ENCODE measurements at places on chromosomes 4 and X.

- no peak for DNase-seq
Measured at GRCh38 chrX:102708900-102709299, 3.3 kb upstream of the GPRASP2 start.

GRCh38 chr4:142815834-142816233, 30.3 kb downstream of the INPP4B start:
- no peak for DNase-seq

- no peak for DNase-seq
Measured at GRCh38 chr4:94357624-94358023, 15.0 kb upstream of the HPGDS start.

GRCh38 chr4:183988874-183989273, 83.8 kb downstream of the STOX2 start:
- DNase-seq = no peak

- no peak for DNase-seq
Measured at GRCh38 chrX:45379236-45379635, 178.6 kb upstream of the DIPK2B start.

DNA sequence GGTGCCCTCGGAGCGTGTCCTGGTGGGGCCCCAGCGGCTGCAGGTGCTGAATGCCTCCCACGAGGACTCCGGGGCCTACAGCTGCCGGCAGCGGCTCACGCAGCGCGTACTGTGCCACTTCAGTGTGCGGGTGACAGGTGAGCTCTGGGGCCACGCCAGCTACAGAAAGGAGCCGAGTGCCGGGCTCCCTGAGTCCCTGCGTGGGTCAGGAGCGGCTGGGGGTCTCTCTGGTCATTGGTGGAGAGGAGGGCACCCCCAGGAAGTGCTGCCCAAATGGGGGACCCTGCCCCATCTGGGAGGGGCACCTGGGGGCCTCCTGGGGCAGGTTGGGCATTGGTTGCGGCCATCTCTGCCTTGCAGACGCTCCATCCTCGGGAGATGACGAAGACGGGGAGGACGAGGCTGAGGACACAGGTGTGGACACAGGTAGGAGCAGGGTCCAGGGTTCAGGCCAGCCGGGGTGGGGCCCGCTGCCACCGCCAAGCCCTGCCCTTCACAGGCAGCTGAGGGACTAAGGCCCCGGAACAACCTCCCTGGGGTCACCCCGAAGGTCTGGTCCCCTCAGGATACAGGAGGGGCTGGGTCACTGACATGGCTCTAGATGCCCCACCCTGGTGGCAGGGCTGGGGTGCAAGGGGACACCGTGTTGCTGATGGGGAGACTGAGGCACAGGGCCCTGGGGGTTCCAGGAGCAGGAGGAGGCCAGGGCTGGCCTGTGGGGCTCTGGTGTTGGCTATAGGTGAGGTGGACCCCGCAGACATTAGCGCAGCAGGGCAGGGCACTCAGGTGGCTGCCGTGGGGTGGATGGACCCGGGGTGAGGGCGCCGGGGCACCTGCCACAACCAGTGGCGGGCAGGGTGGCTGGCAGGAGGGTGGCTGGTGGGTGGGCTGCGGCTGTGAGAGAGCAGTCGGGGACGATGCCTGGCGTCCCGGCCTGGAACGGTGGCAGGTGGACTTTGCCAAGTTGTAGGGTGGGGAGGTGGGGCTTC, 6.6 kb downstream of the FGFR3 start:
- no peak for DNase-seq

- no peak for DNase-seq
Measured at GRCh38 chr4:1104647-1105046, 8.7 kb downstream of the RNF212 start.

GRCh38 chr4:133320576-133321170, 171.6 kb downstream of the PCDH10 start:
- DNase-seq = peak; percentile 9

DNA sequence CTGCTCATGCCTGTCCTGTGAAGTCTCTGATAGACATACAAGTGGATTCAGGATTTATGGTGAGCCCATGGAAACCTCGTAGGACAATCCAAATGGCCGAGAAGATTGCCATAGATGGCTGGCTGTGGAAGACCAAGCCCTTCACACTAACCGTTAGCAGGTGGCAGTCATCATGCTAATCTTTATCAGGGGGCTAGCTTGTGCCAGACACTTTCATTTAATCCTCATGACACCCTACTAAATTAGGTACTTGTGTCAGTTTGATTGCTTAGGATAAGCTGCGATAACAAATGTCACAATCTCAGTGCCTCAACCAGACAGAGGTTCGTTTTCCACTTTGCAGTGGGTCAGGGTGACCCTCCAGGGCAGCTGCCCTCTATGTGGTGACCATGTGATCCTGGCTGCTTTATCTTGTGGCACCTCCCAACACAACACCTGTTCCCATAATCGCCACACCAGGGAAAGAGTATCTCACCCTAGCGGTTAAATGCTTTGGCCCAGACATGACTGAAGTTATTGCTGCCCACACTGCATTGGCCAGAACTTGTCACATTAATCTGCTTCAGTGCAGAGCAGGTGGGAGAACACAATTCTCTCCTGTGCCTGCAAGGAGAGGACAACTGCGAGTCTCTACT, 60.8 kb downstream of the REPS2 start:
- no peak for DNase-seq

DNA sequence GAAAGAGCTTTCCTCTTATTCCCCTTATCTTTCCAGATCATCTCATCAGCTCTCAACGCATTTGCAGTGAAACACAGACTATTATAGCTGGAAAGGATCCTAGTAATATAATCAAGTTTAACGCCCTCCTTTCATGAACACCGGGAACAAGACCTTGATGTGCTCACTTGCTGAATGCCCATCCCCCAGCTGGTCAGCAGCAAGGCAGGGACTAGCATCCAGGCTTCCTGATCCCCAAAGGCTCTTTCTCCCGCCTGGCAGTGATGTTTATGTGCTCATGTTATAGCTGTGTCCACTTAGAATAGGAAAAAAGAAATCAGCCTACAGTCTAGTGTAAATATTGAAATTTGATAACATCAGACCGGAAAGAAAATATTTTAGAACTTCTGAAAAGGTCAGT, 24.6 kb downstream of the GPC4 start:
- DNase-seq = no peak

- no peak for DNase-seq
Measured at GRCh38 chr4:142282870-142283431, 563.1 kb downstream of the INPP4B start.

- DNase-seq = peak; percentile 9
Measured at GRCh38 chr4:83010522-83011318, at the start of gene LIN54. TSS of gene LIN54 (minus strand) at chr4:83010823. CDS start at chr4:82984844, 25,979 bp downstream.

GRCh38 chr4:42018451-42018850, 28.1 kb downstream of the SLC30A9 start:
- no peak for DNase-seq

DNA sequence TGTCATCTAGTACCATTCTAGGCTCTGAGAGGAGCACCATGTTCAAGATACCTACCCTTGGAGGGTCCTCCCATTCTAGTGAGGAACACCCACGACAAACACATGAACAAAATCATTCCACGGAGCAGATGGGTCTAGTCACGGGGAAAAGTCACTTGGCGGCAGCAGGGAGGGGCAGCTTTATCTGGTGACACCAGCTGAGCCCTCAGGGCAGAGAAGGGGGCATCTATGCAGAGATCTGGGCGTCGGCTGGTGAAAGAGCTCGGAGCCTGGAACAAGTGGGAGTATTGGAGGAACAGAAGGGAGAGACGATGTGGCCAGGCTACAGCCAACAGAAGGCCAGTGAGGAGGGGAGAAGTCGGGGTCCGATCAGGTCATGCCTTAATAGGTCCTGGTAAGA, 11.9 kb upstream of the PDHA1 start:
- DNase-seq = no peak

DNA sequence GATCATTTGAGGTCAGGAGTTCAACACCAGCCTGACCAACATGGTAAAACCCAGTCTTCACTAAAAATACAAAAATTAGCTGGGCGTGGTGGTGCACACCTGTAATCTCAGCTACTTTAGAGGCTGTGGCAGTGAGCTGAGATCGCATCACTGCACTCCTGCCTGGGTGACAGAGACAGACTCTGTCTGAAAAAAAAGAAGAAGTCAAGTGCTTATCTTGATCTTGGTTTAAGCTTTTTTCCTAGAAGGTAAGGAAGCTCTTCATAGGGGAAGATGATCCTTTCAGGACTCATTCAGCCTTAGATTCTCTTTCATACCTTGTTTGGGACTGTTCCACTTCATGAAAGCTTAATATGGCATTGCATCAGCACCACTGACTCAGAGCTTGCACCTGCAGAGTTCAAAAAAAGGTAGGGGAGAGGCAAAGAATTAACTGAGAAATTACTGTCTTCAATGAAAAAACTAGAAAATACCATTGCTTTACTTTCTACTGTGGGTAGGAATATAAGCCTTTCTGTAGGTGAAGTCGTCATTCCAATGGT, 70.8 kb upstream of the EPGN start:
- DNase-seq = no peak

GRCh38 chr4:16897991-16898827, at the start of gene LDB2:
TSS of gene LDB2 (minus strand) at chr4:16898645.
- DNase-seq = no peak

DNA sequence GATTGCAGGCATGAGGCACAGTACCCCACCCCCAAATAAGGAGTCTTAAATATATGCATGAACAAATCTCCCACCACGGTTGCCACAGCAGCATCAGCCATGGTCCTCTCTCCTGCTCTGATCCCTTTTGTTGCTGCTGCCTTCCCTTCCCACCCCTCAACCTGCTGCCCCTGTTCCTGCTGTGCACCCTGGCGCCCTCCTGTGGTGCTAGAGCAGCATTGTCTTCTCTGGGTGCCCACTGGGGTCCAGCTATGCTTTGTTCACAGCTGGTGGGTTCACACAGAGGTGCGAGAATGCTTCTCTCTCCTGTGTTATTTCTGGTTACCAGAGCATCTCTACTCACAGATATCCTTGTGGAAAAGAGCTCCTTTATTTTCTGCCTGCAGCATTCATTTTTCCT, 116.2 kb downstream of the GATB start:
- no peak for DNase-seq

GRCh38 chr4:107255596-107255995, 219.5 kb upstream of the DKK2 start:
- no peak for DNase-seq

DNA sequence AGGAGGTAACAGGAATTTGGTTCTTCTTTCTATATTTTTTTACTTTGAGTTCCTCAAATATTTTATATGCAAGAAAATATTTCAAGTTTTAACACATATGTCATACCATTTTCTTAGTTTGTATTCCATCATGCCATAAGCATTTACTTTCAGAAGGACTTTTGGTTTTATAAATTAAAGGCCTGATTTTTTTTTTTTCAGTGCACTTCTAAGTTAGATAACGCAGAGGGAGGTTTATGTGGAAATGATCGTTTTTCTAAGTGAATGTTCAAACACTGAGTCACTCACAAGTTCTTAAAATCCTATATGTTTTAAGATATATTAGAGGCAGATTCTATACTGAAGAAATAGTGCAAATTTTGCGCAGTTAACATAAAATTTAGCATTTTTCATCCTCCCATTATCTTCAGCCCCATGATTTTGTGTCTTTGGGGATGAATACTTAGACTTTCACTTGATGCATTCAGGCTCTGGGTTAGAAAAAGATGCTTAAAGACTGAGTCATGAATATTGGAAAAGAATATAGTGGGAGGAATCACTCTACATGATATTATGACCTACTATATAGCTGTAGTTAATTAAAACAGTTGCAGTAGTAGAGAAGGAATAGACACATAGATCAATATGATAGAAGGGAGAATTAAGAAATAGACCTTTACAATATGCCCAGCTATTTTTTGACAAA, 54.9 kb downstream of the COL4A5 start:
- DNase-seq = no peak

GRCh38 chrX:133413218-133413925, 1.9 kb downstream of the GPC4 start:
- no peak for DNase-seq

GRCh38 chr4:8312976-8313375, 43.4 kb downstream of the HTRA3 start:
- no peak for DNase-seq

DNA sequence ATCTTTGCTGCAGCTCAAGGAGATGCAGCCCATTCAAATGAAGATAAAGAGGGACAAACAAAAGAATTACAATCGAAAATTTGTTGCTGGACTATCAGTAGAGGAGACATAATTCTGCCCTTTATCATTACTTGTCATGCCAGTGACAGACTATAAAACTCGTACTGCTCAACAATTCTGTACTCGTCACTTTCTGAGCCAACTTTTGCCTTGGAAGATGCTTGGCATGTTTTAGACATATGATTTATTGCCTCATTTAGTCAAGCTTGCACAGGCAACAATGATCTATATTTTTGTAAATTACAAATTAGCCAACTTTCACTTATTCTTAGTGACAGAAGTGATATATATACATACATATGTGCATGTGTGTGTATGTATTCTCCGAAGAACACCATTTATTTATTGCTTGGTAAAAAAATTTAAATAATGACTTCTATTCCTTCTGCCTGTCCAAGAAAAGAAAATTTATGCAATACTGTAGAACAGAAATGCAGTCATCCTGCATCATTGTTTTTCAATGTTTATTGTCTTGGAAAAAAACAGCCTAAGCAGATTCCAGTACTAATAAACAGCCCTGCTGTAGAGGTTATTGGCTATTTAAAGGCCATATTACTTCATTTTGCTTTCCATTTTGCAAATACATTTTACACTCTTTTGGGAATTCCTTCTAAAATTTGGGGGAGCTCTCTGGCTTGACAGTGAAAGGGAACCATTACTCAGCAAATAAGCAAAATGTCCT, 374.9 kb upstream of the GALNT7 start:
- DNase-seq = no peak

- DNase-seq = no peak
Measured at GRCh38 chr4:168633064-168633463, 136.2 kb downstream of the PALLD start.

GRCh38 chr4:25320773-25321172, 8.2 kb downstream of the ZCCHC4 start:
- no peak for DNase-seq

- DNase-seq = no peak
Measured at GRCh38 chrX:78513971-78514738, 145.0 kb downstream of the RTL3 start.

DNA sequence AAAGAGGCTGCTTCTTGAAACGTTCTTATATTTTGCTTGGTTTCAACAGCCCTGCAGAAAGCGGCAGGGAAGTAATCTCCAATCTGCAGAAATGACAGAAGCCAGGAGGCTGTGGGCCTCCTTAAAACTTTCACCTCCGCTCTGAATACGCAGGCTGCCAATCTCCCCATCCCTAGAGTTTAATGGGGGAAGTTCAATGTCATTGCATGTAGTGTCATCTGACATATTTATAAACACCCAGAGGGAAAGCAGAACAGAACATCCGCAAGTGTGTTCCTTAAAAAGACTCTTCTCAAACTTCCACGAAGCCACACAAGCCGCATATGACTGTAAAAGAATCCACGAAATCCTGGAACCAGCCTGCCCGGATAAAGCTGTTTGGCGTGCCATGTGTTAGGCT, 148.8 kb upstream of the TBL1X start:
- DNase-seq = no peak
